ENCODE measurements at places on chromosomes 2 and 18. TPM values are rescaled to one million over a fixed set of nuclear protein-coding genes. Genes with fewer than 3 reads are reported as not detected.

Gene ERMN
- total RNA-seq, result not detected

Gene PFN4
- total RNA-seq, result 2.6 TPM

Gene FAM237A
- not detected for total RNA-seq

Gene LOXL3
- 0.93 TPM for total RNA-seq

Gene DPP10
- total RNA-seq, result not detected

Gene GATA6
- total RNA-seq, result 14.0 TPM

Gene GALNT13
- 0.54 TPM for total RNA-seq

Gene C2orf72
- total RNA-seq, result not detected

Gene VWC2L
- total RNA-seq, result not detected

Gene LONRF2
- total RNA-seq, result not detected

Gene HOXD8
- total RNA-seq, result not detected

Gene PHLPP1
- 12.4 TPM for total RNA-seq

Gene SERPINB13
- not detected for total RNA-seq

Gene SRD5A2
- total RNA-seq, result not detected

Gene LAMA3
- 269 TPM for total RNA-seq

Gene GPR39
- total RNA-seq, result 7.2 TPM

Gene NEB
- total RNA-seq, result 1.2 TPM

Gene SAG
- total RNA-seq, result not detected
